ENCODE measurements at places on chromosomes 12 and 14.
A peak's percentile ranks its signal among the peaks of the same experiment; 100 is the strongest.

DNA sequence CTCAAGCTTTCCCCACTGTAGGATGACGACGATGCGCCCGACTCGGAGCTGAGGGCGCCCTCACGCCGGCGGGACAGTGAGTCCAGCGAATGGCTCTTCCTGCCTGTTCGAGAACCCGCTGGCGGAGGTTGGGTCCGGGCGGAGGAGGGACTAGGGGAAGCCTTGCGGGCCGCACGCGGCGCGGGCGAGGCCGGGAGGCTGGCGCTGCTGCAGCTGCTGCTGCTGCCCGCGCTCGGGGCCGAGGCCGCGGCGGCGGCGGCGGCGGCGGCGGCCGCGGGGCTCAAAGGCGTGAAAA, 1.9 kb downstream of the CCDC177 start:
- DNase-seq = no peak

DNA sequence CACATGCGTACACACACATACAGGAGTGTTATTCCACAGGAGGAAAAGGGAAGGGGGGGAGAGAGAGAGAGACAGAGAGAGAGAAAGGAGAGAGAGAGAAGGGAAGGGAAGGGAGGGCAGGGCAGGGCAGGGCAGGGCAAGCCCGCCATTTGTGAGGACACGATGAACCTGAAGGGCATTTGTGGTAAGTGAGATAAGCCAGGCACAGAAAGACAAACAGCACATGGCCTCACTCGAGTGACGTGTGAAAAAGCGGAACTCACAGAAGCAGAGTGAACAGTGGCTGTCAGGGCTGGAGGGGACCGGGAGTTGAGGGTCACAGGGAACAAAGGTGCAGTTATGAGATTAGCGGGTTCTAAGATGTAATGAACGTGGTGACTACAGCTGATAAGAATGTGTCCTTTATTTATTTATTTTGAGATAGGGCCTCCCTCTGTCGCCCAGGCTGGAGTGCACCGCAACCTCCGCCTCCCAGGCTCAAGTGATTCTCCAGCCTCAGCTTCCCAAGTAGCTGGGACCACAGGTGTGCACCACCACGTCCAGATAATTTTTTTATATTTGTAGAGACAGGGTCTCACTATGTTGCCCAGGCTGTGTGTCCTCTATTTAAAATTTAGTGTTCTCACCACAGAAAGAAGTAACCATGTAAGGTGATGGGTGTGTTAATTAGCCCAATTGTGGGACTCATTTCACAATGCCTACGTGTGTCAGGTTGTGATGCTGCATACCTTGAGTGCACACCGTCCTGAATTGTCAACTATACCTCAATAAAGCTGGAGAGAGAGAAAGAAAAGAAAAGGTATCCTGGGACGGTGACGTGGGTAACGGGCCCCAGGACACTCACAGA, 18.7 kb upstream of the FBRSL1 start:
- no peak for DNase-seq

- no peak for DNase-seq
Observed at GRCh38 chr14:35829449-35829848, 3.3 kb downstream of the BRMS1L start.

DNA sequence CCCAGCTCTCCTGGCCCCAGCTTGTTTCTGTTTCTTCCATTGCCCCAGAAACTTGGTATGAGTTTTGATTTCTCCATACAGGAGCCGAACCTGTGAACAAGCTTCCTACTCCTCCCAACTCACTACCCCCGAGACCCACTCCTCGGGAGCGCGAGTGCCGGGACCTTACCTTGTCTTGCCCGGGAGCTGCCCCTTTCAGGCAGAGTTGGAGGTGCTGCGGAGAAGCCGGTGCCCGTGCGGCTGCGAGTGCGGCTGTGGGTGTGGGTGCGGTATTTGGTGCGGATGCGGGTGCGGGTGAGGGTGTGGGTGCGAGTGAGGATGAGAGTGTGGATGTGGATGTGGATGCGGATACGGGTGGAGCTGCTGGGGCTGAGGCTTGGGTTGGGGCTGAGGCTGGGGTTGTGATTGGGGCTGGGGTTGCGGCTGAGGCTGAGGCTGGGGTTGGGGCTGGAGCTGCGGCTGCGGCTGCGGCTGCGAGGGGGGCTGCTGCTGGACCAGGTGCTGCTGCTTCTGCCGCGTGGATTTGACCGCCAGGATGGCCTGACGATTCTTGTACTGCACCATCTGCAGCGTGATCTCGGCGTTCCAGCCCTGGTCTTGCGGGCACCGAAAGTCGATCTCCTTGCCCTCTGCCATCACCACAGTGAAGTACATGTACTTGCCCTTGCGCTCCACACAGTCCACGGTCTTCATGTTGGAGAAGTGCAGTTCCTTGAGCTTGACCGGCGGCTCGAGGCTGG, 1.1 kb downstream of the PHLDA1 start:
- DNase-seq = peak; percentile 56

- peak; percentile 6 for DNase-seq
Observed at GRCh38 chr14:77409131-77409533, 14.2 kb downstream of the NOXRED1 start.

GRCh38 chr14:64951291-64951690, 8.7 kb upstream of the GPX2 start:
- no peak for DNase-seq

DNA sequence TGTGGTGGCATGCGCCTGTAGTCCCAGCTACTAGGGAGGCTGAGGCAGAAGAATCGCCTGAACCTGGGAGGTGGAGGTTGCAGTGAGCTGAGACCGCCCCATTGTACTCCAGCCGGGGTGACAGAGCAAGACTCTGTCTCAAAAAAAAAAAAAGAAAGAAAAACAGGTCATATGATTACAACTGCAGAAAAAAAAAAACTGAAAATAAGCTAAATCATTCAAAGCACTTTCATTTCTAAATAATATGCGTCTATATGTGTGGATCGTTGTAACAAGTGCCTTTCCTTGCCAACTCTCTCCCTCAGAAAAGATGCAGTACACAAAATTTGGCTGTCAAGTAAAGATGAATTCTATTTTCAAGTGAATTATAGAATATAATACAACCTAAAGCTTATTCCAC, 42.4 kb downstream of the ATXN2 start:
- no peak for DNase-seq

- DNase-seq = peak; percentile 86
Observed at GRCh38 chr12:47216150-47216677, 136.5 kb upstream of the AMIGO2 start.

GRCh38 chr12:132161796-132162507, 17.7 kb downstream of the NOC4L start:
- DNase-seq = no peak

GRCh38 chr12:45768194-45768593, 38.7 kb downstream of the ARID2 start:
- DNase-seq = no peak

GRCh38 chr14:94375552-94376107, 12.8 kb downstream of the SERPINA1 start:
- no peak for DNase-seq

GRCh38 chr14:63912286-63912685, 59.5 kb downstream of the SYNE2 start:
- DNase-seq = no peak

DNA sequence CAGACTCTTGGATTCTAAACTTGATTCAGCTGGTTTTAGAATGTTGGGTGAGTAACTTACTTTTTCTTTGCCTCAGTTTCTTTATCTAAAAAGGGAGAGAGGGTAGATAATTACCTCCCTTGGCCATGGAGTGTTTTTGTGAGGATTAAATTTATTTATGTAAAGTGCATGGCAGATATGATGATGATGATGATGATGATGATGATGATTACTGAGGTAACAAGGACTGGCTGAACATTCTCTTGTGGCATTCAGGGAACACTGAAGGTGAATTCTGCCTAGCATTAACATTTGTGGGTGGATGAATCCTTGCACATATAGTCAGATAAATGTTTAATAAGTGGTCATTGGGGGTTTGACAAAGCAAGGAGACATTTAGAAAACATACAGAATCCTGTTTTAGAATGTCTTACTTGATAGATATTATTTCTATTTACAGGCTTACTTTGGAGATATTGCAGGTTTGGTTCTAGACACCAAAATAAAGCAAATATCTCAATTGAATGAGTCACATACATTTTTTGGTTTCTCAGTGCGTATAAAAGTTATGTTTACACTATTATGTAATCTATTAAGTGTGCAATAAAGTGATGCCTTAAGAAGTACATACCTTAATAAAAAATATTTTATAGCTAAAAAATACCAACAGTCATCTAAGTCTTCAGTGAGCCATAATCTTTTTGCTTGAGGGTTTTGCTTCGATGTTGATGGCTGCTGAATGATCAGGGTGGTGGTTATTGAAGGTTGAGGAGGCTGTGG, 123.2 kb downstream of the SNAPC1 start:
- DNase-seq = no peak

DNA sequence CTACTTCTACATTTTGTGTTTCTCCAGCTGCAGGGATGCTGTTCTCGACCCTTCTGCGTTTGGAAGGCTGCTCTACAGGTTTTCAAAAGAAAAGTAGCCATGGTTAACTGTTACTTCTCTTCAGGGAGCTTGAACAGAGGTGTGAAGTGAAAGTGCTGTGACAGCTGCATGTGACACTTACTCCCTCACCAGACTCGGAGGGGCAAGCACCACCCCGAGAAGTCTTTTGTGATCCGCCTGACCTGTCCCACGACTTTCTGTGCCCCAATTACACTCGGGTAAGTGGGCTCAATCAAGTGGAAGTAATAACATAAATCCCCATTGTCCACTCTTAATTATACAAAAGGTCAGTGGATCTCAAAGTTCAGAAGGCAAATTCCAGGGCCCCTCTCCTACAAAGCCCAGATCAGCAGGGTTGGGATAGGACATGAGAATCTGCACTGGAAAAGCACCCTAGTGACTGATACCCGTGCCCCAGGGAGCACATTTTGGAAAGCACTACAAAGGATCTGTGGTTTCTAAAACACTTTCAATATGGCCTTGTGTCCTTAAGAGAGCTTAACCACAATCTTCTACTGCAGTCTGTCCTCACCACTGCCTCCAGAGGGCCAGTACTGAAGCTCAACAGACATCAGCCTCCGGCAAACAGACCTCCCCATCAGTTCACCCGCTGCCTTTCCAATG, 11.5 kb downstream of the FICD start:
- no peak for DNase-seq

DNA sequence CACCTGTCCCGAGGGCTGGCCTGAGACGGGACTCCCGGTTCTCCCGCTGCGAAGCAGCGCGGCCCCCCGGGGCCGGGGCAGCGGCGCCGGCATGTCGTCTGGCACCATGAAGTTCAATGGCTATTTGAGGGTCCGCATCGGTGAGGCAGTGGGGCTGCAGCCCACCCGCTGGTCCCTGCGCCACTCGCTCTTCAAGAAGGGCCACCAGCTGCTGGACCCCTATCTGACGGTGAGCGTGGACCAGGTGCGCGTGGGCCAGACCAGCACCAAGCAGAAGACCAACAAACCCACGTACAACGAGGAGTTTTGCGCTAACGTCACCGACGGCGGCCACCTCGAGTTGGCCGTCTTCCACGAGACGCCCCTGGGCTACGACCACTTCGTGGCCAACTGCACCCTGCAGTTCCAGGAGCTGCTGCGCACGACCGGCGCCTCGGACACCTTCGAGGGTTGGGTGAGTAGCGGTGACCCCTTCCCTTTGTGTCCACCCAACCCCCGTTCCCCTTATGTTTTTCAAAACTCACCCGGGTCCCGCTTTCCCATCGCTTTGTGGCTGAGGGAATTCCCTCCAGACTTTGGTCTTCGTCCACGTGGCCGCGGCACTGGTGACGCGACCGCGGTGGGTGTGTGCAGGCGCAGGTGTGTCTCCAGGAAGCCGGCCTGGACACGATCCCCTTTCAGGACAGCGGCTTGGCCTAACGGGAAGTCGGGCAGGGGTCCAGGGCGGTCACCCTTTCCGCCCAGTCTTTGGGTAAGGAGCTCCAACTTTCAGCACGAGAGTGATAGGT, 826 bp downstream of the PRKCH start:
- DNase-seq = no peak

DNA sequence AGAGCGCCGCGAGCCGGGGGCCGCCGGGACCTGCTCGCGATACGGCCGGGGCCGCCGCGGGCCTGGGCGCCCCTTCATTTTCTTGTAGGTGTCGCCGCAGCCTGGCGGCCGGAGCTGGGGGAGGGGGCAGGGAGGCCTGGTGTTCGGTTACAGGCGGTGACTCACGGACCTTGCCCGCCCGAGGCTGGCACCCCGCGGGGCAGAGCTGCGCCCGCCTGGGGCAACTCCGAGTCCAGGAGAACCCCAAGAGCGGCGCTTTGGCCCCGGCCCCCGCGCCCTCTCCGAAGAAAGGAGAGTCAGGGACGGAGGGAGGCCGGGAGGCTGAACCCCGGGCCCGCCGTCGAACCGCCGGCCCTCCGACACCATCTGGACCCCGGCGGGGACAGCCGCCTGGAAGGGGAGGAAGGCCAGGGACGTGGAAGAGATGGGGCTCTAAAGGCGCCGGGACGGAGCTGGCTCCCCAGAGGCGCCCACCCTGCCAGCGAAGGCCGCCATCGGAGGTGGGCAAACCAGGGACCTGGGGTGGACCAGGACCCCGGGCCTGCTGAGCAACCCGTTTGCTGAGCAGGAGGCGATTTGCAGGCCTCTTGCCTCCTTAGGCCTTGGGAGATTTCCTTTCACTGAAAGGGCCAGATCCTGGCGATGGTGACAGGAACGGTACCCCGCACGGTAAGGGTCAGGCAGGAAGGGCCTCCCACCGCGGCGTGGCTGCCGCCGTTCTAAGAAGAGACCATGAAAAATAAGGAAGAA, 843 bp upstream of the NUAK1 start:
- no peak for DNase-seq

DNA sequence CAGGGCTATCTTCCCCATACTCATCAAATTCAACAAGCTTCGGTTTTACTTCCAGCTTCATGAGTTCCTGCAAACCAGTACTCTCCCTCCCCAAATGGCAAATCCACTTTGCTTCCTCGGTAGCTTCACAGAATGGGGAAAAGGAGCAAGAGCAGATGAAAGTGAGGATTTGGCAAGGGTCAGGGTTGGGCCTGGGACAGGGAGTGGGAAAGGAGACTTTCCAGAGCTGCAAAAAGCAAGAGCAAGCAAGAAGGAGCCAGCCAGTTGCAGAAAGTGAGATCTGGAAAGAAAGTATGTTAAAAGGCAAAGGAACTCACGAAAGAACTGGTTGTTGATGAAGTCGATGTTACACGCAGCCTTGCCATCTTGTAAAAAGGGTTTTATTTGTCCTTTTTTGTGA, 522.8 kb upstream of the TBX3 start:
- DNase-seq = no peak

GRCh38 chr12:116962197-116962596, 51.4 kb downstream of the FBXW8 start:
- DNase-seq = no peak

- peak; percentile 60 for DNase-seq
Observed at GRCh38 chr14:22822571-22823098, 7.1 kb upstream of the MRPL52 start.

- DNase-seq = peak; percentile 29
Observed at GRCh38 chr12:47867495-47867941, 37.3 kb downstream of the VDR start.

DNA sequence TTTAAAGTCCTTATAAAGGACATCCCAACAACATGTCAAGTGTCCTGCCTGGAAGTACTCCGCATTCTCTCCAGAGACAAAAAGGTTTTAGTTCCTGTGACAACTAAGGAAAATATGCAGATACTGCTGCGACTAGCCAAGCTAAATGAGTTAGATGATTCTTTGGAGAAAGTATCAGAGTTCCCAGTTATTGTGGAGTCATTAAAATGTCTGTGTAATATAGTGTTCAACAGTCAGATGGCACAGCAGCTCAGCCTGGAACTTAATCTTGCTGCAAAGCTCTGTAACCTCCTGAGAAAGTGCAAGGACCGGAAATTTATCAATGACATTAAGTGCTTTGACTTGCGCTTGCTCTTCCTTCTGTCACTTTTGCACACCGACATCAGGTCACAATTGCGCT, 40.2 kb downstream of the RIC8B start:
- DNase-seq = no peak

GRCh38 chr12:54215989-54216796, 27.4 kb upstream of the SMUG1 start:
- peak; percentile 59 for DNase-seq

Data from activated CD4-positive, alpha-beta T cell treated with anti-CD3 and anti-CD28 coated beads, Interleukin-2, amount 10 ng/mL, durations not matched to agents 7 days and 5 days (primary cell).